ENCODE measurements at places on chromosomes 3 and 15.

DNA sequence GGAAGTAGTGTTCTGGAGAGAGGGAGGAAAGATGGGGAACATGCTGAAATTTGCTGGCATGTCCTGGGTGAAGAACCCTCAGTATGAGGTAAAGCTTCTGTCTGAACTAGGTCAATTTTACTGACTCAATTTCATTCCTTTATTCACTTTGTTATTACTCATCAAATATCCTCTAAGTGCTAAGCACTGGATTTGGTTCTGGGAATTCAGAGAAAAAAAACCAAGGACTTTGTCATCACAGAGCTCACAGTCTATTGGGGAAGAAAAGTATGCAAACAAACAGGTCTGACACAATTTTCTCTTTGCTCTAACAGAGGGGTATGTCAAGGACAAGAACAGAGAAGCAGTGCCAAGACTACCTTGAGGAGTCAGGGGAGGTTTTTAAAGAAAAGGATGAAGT, 68.0 kb downstream of the TFG start:
- DNase-seq, result peak; percentile 83

GRCh38 chr15:47997195-47998080, 123.4 kb upstream of the SLC24A5 start:
- no peak for DNase-seq

DNA sequence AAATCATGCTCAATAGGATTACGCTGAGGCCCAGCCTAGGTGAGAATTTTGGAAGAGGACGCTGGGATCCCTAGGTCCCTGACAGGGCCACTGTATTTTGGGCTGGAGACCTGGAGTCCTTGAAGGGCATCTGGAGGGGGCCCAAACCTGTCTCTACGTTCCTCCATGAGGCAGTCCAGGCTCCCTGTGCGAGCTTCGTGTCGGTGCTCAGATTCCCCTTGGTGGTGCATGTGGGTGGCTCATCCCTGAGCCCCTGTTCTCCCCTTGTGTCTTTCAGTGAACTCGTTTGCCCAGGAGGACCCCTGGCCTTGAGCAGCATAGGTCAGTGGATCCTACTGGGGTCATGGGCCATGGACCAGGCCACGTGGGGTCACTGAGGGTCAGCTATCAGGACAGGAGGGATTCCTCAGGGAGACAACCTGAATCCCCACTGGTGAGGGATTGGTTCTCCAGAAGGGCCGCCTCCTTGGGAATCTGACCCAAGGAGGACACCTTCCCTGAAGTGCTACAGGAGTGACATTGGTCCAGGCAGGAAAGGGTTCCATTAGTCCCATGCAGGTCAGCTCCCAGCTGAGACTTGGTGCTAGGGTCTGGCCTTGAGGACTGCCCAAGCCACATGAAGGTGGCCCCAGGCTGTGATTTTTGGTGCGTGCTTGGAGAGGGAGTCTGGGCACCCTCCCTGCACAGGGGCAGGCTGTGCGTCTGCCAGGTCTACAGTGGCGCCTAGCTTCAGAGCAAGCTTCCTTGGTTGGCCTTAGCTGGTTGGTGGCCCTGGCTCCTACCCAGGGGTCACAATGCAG, 229.8 kb downstream of the SNRPN start:
- no peak for DNase-seq

GRCh38 chr3:56413911-56414310, 54.4 kb downstream of the ERC2 start:
- no peak for DNase-seq

- DNase-seq, result peak; percentile 88
Measured at GRCh38 chr3:27606537-27606936, 115.6 kb downstream of the EOMES start.

GRCh38 chr3:16262174-16262573, 2.6 kb downstream of the DPH3 start:
- DNase-seq, result no peak

DNA sequence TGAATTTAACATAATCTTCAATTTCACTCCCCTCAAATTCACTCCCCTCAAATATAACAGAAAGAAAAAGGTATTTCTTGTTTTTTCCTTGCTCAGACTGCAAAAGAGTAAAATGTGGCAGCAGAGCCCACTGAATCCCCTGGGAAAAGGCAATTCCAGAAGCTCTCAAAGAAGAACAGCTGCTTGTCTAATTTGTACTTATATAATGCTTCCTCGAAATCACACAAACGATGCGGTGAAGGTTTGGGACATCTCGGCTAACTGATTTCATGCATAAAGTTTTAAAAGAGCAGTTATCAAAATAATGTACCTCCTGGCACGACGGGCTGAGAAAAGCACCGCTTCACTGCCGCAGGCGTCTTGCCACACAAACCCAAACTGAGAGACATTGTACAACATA, 10.7 kb downstream of the BDH1 start:
- no peak for DNase-seq

DNA sequence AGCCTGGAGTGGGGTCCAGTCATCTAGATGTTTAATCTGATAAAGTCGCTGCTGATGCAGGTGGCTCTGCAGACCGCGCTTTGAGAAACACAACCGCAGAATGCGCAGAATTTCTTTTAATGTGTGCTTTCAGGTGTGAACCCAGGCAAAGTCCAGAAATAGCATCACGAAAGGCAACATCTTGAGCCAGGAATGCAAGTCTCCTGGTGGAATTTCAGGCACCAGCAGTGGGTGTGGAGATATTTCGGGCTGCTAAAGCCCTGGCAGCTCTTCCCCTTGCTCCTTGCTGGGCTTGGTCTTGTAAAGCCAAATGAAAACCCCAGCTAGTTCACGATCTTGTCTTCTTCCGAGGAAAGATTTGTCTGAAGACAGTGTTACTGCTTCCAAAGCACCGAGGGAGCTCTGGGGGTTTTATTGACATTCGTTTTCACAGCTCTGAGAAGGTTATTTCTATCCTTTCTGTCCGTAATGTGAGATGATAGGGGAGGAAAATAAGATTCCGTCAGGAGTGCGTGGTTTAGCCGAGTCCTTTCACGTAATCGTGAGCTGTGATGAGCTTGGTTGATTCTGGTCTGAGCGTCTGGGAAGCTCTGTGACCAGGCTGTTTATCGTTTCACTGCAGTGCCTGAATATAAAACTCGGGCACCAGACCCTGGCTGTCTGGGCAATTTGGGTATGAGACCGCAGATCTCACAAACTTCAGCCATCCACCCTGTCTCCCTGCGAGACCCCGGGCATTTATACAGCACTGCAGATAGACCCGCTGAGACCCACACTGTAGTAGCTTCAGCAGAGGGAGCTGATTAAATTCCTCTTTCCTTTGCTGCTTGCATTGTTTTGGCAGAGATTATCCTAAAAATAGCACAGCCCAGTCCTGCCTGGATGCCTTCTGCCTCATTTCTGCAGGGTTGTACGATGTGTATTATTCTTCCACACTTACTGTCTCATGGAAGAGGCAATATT, 67.0 kb upstream of the SLC25A26 start:
- peak; percentile 59 for DNase-seq

DNA sequence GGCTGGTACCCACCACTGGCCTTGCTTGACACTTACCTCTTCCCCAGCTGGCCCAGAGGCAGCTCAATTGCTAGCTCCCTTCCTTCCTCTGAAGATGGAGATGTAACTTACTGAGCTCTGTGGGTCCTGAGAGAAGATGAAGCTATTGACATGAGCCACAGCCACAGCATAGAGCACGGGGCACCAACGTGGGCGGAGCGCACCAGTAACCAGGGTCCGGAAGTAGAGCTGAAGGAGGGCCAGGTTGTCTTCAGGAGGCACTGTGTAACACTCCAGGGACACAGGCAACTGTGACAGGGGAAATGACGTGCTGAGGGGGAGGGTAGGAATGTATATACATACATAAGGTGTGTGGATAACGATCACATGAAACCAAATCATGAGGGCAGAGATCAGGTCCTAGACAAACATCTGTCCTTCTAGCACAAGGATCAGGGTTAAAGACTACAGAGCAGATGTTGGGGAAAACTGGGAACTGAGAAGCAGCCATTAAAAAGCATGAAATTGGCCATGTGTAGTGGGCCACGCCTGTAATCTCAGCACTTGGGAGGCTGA, 4.3 kb upstream of the LTK start:
- no peak for DNase-seq

- DNase-seq, result peak; percentile 80
Measured at GRCh38 chr15:60916679-60917460, 312.2 kb downstream of the RORA start.

GRCh38 chr15:57676585-57676984, 29.9 kb upstream of the POLR2M start:
- DNase-seq, result no peak

GRCh38 chr3:17505856-17506255, 236.6 kb downstream of the TBC1D5 start:
- DNase-seq, result peak; percentile 53

- no peak for DNase-seq
Measured at GRCh38 chr3:57985176-57985983, 22.8 kb upstream of the FLNB start.

DNA sequence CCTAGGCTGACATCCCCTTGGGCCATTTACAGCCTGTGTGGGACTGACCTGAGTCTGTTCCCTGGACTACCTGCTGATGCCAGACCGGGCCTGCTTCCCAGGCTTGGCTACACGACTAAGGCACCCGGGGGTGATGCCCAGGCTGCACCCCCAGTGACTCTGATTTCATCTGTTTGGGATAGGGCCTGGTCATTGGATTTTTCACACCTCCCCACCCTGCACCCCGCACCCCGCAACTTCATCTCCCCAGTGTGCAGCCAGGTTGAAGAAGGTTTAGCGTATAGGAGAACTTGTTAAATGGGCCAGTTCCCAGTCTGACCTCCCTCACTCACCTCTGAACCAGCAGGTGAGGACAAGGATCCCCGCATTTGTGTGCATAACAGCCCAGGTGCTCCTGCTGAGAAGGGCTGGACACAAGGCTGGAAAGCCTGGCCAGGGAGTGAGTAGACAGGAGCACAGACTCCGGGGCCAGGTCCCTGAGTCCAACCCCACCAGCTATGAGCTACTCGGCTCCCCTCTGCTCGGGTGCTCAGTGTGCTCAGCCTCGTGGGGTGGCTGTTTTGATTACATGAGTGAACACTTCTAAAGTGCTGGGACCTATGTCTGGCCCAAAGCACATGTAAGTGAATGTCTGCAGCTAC, 18.5 kb downstream of the SLC6A20 start:
- DNase-seq, result no peak

GRCh38 chr3:33061782-33062181, 35.2 kb downstream of the GLB1 start:
- DNase-seq, result peak; percentile 34

DNA sequence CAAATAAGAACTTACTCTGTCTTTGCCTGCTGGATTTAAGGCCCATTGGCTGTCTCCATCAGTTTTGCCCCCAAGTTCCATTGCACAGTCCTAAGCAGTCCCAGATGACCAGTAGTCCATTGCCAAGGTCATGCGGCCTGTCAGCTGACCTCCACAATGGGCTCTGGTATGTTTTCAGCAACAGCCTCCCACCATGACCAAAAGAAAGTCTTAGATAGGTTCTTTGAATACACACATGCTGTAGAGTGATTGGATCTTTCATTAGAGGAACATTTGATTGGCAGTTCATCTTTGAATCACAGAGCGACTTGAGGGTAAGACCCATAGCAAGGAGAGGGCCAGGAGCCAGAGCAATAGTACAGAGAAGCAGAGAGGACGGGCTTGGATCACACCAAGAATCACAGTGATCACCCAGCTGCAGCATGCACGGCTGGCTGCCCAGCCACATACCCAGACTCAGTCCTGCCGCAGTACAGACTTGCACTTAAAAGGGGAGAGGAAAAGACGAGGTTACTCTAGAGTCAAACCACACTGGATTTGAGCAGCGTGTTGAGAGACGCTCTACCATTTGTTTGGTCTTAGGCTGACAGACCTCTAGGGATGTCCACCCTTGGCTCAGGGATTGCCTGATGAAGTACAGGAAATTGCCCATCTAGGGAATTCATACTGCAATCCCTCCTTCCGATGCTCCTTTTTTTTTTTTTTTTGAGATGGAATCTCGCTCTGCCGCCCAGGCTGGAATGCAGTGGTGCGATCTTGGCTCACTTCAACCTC, 50.4 kb downstream of the APH1B start:
- no peak for DNase-seq

- DNase-seq, result no peak
Measured at GRCh38 chr3:186151077-186151971, 42.4 kb upstream of the ETV5 start.

GRCh38 chr3:64890006-64890405, 202.2 kb upstream of the ADAMTS9 start:
- no peak for DNase-seq

DNA sequence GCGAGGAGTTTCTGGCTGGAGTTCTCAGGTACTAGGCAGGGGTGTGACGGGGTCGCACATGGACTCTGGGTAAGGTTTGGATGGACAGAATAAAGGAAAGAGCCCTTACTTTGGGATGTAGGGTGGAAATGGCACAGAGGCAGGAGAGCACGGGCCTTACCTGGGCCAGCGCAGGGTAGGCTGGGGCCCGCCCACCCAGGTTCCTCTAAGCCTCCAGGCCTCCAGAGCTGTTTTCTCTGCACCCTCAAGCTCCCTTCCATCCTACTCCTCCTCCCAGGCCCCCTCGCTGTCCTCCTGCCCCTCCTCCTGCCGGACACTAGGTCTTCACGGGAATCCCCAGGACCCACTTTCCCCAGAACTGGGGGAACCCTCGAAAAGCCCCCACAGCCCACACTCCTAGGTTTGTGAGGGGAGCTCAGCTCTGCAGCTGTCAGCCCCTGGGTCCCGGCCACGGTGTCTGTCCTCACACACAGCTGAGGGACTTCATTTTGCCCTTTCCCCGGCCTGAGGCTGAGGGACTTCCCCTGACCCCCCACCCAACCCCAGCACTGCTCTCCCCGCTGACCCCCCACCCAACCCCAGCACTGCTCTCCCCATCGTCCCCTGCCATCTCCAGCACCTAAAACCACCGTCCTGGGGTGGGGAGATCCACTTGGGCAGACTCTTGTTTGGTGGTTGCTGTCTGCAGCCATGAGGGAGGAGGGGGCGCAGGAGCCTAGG, 53.0 kb upstream of the PCSK6 start:
- DNase-seq, result no peak

DNA sequence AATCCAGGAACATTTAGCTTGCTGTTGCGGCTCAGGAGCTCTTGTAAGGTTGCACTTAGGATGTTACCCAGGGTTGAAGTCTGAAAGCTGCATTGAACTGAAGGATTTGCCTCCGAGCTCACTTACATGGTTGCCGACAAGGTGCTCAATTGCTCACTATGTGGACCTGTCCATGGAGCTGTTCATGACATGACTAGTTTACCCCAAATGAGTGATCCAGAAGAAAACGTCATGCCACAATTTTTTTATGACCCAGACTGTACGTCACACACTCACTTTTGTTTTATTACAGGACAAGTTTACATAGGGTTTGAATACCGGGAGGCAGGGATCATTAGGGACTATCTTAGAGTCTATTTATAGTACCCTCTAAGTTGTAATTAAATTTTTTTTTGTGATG, 21.0 kb upstream of the CLDN11 start:
- DNase-seq, result no peak

GRCh38 chr15:50247819-50248655, 17.5 kb downstream of the HDC start:
- no peak for DNase-seq

DNA sequence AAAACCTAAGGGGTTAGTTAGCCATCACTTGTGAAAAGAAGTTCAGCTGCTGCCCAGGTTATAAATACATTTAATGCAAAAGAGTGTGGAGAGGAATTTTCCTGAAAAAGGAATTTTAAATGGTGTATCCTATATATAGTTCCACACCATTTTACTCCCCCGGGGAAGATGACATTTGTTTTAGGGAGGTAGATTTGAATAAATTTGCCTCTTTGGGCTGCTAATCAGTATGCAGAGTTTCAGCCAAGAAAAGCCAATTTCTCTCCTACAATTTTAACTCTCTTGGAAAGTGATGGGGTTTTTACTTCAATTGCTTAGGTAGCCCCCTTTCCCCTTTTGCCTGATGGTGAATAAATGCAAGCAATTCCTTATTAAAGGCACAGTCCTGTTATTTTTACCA, 161.2 kb downstream of the OTOL1 start:
- DNase-seq, result no peak

- peak; percentile 28 for DNase-seq
Measured at GRCh38 chr3:10495003-10495402, 10.4 kb downstream of the ATP2B2 start.

All from fibroblast of skin of back (primary cell).